ENCODE measurements at places on chromosomes 3 and 15.
A peak's percentile ranks its signal among the peaks of the same experiment; 100 is the strongest.

DNA sequence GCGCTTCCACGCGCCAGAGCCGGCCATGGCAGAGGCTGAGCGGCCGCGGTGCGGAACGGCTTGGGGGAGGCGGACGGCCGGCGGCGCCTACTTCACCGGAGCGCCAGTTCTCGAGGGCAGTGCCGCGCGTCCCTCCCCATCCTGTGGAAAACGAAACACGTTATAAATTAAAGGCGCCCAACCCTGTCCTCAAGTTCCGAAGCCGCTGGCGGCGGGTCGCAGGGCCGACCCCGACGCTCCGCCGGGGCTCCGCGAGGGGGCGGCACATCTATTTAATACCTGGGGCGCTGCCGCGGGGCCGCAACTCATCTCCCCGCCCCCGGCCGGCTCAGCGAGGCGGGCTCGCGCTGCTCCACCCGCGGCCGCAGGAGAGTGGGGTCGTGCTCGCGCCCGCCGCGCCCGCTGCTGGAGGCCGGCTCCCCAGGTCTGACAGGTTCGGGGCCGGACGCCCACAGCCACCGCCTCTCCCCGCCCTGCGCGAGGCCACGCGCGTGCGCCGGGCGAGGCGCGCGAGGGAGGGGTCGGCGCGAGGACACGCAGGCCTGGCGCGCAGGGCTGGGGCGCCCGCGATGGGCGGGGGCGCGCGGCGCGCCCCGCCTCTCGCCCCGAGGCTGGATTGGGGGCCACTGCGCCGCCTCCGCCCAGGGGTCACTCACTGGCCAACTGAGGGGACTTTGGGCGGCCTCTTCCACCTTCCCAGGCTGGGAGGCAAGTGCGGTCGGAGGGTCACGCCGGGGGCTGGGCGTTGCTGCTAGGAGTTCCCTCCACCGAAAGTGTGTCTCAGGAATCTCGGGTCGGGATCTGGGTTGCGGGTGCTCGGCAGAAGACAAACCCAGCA, at the start of gene SLC30A4:
SLC30A4 (minus strand) TSS at position 428 of the 838 bp plus-strand sequence; CDS start at position 27, 401 bp downstream.
- peak; percentile 64 for DNase-seq

- DNase-seq, result peak; percentile 97
Observed at GRCh38 chr15:59191855-59192237, 14.8 kb upstream of the LDHAL6B start.

DNA sequence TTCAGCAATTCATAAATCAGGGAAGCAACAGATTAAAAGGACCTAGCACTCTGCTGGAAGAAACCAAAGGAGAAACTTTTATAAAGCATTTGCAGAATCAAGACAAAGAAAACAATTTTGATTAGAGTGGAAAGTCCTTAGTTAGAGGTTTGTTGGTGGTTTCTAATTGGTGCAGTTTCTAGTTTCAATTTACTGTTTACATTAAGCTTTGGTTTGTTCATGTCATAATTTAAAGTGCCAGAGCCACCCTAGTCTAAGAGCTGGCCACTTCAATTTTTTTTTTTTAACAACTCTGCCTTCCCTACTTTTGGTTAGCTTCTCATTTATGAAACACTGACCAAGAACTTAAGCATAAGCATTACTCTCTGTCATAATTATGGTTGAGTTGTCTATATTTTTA, 1428.2 kb upstream of the GBE1 start:
- no peak for DNase-seq

DNA sequence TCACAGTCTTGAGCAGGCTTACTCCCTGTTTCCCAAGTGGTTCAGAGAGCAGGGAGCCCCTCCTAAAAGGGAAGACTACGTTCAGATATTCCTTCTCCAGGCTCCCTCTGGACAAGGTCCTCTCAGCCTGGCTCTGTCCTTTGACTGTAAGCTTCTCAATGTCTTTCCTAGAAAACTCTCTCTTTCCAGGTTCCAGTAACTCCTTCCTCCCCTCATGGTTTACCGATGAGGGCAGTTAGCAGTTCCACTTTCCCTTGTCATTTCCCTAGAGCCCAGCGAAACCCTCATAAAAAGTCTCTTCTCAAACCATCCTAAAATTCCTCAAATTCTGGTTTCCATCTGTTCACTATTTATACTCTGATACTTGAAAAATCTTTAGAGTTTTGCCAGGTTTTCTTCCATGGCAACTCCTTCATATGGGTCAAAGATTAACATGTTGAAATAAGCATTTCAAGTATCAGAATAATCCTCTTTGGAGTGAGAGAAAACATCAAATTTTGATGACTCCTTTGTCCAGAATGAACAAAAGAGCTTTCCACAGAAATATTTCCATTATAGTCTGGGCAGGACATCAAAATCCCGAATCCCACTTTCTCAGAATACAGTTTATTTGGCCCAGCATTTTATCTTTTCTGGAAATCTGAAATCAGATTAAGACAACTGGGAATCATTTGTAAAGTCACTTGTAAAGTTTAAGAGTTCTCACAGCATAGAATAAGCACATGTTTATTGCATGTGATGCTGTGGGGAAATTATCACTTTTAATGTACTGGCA, 599.4 kb downstream of the UNC13C start:
- no peak for DNase-seq

GRCh38 chr15:99566157-99566897, 543 bp downstream of the MEF2A start:
- peak; percentile 28 for DNase-seq

- DNase-seq, result peak; percentile 90
Observed at GRCh38 chr3:149620291-149621020, 37.4 kb downstream of the WWTR1 start.

GRCh38 chr3:129793942-129794310, 99.6 kb downstream of the TMCC1 start:
- no peak for DNase-seq

DNA sequence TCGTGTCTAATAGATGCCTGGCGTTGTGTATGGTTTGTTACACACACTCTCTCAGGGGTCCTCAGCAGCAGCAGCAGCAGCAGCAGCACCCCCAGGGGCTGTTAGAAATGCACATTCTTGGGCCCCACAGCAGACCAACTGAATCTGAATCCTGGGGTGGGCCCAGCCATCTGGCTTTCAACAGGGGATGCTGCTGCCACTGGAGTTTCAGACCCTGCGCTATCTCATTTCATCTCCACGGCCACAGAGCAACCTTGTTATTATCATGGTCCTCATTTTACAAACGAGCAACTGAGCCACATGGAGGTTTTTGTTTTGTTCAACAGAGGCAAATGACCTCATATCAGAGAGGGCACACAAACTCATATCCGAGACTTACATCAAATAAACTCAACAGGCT, 47.7 kb downstream of the MGLL start:
- DNase-seq, result no peak

GRCh38 chr3:43054754-43055153, 51.1 kb downstream of the POMGNT2 start:
- no peak for DNase-seq

DNA sequence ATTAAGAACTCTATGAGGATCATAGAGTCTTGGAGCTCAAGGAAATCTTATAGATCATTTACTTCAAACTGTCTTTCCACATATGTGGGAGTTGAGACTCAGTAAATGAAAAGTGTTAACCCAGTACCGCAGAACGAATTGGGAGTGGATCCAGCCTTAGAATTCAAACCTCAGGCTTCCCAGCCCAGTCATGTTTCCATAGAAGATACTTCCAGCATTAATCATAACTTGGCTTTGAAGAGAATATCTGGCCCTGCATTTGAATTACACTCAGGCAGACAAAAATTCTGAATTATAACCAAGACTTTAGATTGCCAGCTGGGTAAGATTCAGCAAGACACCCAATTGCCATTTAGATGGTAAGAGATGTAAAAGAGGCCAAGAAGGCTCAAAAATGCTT, 972.0 kb downstream of the TUSC7 start:
- DNase-seq, result peak; percentile 66

Data from ELR (cell line).